ENCODE measurements at places on chromosomes 6 and 20.

GRCh38 chr6:8814440-8815000, 379.2 kb upstream of the SLC35B3 start:
- DNase-seq: no peak

DNA sequence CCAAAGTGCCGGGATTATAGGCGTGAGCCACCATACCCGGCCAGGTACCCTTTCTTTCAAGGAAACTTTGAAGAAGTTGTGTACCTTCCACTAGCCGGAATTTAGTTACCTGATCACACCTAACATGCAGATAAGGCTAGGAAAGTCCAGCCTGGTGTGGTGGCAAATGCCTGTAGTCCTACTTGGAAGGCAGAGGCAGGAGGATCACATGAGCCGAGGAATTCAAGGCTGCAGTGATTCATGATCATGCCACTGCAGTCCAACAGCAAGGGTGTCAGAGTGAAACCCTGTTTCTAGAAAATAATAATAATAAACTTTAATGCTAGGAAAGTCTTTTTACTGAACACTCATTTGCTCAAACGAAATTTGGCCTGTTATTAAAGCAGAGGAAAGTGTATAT, 21.0 kb downstream of the NFYA start:
- DNase-seq: no peak

DNA sequence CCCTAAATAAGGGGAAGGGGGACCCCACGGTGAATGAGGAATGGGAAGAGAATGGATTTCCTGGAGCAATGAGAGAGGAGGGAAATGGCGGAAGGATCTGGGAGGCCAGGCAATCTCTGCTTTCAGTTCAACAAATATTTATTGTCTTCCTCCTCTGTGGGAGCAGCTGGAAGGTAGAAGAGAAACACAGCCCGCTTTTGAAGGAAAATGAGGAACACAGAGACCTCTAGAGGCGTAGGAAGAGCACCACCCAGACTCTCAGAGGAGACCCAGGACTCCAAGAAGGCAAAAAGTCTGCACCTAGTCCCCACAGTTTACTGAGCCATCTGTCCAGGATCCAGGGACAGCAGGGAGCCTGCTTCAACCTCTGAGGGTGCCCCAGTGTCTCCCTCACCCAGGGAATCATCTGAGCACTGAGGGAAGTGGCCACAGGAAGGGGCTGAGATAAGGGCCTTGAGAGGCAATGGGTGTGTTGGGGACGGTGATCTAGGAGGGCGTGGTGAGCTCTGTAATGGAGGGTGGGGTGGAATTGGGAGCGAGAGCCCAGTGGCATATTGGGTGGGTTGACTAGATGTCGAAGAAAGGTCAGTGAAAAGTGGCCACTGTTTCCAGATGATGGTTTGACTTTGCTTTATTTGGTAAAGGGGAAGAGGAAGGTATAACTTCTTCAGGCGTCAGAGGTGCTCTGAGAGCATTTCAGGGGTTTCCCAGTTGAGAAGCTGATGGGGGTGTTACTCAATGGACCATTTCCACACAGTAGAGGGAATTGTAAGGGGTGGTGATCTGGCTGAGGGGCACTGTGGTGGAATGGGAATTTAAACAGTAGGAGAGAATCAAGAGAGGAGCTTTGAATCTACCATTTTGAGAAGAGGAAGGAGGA, 610 bp downstream of the PSORS1C1 start:
- DNase-seq: no peak

DNA sequence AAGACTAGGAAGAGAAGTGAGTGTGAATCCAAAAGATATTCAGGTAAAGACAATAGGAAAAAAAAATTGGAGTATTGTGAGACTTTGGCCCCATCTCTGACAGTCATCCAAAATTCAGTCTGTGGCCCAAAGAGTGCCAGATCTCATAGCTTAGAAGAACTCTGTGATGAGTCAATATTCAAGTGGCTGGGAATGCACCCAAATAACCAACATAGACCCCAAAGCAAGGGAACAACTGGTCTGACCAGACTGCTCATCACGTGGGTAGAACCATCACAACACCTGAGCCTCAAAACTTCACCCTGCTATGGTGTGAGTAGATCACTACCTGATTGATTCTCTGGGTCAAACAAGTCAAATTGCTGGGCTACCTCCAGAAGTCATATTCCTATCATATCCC, 51.1 kb upstream of the TRDN start:
- no peak for DNase-seq

DNA sequence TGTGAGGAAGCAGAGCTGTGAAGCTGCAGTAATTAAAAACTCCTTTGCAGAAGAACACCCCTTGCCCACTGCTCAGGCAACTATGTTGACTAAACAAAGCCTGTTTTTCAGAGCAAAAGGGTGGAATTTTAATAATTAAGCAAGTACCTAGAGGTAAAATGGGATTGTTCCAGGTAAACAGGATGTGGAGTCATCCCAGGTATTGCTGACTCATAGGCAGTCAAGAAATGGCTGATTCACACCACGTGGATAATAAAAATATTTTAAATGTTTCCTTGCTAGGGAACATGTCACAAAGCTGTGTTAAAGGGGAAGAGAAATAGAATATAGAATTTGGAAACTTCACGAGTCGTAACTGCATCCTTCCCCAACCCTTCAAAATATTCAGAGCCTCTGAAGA, 491.8 kb downstream of the BTBD3 start:
- DNase-seq: no peak

DNA sequence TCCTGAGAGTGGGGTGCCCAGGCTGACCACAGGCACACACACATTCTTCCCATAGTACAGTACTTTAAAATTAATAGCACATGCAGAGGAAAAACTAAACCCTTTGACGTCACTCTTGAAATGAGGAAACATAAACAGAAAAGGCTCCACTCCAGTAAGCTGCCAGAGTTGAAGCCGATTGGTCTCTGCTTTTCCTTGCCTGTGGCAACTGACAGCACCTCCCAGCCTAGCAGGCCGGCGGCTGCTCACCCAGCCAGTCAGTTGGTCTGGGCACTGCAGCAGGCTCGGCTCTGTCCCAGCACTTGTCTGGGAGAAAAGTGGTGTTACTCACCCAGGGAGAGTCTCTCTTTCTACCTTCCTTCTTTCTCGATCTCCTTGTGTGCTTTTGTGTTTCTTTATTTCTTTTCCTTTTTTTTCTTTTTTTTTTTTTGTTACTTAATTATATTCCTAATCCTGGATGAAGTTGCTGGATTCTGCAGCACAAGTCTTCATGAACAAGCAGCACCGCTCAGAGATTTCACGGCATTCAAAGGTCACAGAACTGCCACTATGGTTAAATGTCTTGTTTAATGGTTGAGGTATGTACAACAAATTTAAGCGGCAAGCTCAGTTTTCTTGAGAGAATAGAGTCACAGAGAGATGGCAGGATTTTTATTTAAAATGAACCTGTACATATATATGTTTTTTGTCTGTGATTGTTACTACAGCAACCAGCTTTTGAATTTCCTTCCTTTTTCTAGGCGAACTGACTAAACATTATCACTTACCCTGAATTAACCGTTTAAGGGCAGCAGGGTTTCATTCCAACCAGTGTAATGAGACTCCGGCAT, at the start of gene PDE7B:
TSS of gene PDE7B (plus strand) at position 260 of the 830 bp plus-strand sequence.
- DNase-seq: peak; percentile 75

GRCh38 chr6:139533573-139534471, 159.4 kb upstream of the CITED2 start:
- DNase-seq: no peak

DNA sequence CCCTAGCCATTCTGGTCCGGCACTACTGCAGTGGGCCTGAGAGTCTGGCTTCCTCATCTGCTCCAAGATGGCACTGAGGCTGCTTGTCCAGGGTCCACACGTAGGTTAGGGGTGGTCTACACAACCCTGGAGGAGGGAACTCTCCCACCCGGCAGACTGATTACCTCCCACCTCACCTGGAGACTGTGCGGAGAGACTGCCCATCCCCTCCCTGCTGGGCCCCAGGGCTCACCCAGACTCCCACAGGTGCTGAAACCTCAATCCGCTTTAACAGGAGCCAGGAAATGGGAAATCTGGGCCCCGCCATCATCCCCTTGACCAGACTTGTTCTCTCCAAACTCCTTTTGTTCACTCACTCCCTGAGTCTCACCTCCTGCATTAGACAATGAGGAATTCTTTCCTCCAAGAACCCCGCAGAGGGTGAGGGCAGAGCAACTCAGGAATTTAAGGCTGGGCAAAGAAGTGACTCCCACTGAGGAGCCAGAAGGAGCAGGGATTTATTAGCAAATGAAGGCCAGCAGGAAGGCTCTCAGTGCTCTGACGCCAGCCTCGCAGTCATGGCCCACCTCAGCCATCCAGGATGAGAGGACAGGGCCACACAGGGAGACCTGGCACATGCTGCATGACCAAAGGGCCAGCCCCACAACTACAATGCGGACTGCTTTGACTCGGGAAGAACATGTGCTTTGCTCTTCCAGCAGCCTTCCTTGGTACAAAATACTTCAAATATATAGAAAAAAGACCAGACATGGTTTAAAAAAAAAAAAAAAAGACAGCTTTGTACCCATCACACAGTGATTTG, 53.0 kb downstream of the CDK5RAP1 start:
- DNase-seq: no peak

- DNase-seq: no peak
Observed at GRCh38 chr6:84835340-84835739, 70.9 kb upstream of the TBX18 start.

DNA sequence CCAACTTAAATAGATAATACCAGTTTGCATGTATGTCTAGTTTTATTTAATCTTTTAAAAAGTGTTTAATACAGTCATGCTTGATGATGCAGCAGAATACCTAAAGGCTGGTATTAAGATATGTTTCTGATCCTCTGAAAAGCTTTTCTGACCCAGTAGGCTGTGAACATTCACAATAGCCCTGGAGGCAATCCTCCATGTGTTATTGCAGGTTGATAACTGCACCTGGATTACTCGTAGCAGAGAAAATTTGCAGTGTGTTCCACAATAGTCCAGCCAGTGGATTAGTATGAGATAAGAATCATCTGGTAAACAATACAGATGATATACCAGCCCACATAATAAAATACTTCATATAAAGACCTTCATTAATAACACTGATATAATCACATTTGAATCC, 178.9 kb upstream of the RNF217 start:
- DNase-seq: no peak

DNA sequence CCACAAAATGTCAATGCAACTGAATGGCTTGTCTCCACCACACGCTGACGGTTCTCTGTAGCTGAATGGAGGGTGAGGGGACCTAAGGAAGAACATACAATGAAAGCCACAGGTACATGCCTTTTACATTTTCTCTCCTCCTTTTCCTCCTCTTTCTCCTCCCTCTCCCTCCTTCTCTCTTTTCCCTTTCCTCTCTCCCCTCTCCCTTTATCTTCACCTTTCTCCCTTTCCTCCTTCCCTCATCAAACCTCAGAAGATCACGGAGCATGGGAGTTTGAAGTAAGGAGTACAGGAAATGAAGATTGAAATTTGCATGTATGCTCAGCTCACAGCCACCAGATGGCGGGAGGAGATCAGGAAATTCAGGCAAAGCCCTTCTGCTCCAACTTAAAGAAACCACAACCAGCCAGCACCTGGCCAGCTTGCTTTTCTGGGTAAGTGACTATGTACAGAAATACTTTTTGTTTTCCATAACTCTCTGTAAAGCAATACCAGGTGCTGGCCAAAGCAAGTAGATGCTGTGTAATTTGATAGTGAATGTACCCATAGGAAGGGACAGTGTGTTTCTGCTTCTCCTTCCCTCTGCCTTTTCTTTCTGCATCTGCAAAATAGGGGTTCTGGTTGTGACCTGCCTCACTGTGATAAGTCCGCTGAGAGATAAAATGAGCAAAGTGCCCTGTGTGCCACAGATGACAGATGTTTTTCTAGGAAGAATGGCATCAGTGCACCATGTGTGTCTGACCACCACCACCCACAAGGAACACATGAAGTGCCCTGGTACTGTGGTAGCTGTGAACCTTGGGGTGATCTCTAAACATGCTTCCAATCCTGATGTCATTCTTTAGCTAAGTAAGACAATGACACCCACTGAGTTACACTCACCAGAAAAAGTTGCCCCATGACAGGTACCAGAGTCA, 18.6 kb upstream of the FOXO3 start:
- DNase-seq: peak; percentile 39

DNA sequence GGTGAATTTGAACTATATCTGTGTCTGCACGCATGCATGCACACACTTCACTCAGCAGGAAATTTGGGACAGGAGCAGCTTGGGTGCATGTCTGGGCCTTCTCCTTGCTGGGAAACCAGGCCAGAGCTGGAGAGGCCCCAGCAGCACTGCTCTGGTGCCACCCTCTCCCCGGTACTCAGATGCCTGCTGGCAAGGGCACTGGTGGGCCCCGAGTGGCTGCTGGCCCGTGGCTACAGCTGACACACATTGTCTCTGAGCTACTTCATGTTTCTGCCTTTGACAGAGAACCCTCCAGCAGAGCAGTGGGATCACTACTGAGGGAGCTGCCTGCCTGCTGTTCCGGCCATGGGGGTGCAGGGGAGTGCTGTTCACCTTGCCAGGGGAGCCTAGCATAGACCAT, 37.5 kb downstream of the DLGAP4 start:
- no peak for DNase-seq

- DNase-seq: no peak
Observed at GRCh38 chr6:130122243-130122642, 100.5 kb downstream of the SAMD3 start.

- DNase-seq: peak; percentile 27
Observed at GRCh38 chr6:128826606-128827005, 56.3 kb upstream of the LAMA2 start.

DNA sequence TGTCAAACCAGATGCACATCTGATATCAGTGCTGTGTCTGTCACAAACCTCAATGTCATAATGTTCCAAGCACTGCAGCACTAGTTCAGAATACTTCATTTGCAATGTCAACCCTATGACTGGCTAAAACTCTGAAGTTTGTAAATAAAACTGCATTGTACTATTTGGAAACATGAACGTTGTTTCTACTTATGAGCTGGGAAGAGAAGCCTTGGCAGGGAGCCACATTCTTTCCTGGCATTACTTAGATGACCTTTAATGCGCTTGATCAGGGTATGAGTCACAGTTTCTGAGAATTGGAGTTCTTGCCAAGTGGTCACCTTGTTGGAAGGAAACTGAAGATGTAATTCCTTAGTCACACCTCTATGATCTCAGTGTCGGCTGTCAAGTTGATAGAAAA, 664.8 kb upstream of the MMS22L start:
- no peak for DNase-seq

DNA sequence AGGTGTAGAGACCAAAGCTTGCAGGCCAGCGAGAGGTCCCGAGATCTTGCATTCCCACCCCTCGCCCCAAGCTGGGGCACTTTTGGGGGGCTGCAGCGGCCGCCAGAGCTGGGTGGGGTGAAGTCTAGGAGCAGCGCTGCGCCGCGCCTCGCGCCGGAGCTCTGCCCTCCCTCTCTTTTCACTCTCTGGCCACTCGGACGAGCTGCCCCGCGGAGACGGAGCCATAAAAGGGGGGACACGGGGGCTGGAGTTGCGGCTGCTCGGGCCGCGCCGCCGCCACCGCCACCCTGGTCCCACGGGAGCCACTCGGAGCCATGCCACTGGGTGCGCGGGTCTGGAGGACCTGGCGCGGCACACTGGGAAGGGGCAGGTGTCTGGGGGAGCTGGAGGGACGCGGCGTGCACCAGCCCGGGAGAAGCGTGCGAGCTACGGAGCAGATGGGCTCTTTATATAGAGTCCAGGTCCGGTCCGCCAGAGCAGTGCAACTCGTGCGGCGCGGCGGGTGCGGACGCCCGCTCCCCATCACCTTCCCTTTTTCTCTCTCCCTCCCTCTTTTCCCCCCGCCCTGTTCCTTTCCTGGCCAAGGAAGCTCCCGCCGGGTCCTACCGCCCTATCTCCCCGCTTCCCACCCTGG, 687 bp upstream of the HTR1B start:
- DNase-seq: no peak

Data from left ventricle myocardium inferior (tissue), 1 donor.